ENCODE measurements at places on chromosomes 6 and 20. TPM values are rescaled to one million over a fixed set of nuclear protein-coding genes. Genes with fewer than 3 reads are reported as not detected.
A peak's percentile ranks its signal among the peaks of the same experiment; 100 is the strongest.

DNA sequence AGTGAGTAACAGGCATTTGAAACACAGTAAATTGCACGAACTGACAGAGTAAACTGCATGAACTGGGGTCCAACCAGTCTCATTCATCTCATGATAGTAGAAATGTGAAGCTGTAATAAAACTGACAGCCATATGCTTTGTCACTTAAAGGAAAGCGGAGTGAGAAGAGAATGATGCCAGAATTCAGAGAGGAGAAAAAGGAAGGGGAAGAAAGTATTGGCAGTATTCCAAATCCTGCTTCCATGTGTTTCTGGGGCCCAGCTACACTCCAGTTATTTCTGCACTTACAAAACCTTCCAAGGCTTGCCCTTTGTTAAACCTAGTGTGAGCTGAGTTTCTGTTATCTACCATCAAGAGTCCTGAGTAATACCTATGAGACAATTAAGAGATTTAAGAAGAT is 17.2 kb downstream of the SNX14 start:
- H3K4me1 ChIP-seq: peaks cover 28% of the 10 kb centered on the region
- H3K4me3 ChIP-seq: no peak overlapping the region
- H3K27ac ChIP-seq: peak overlapping the region; percentile 17
- H3K36me3 ChIP-seq: peaks cover 4% of the 10 kb centered on the region

DNA sequence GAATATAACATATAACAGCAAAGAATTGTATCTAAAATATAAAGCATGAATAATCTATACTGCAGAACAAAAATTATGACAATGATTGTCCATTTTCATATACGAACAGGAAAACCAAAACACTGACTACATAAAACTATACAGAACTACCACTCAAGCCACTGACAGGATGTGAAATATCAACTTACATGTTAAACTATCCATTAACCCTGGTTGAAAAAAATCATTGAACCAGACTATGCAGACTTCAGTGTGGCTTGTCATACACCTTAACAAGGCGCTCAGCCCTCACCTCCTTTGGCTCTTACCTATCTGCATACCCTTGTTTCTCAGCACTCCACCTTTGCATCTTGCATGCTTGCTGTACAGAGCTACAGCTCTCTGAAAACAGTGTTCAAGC is 34.9 kb downstream of the ASCC3 start:
- no peak for DNase-seq
- peaks cover 6% of the 10 kb centered on the region for H3K4me1 ChIP-seq
- H3K27me3 ChIP-seq: no peaks in the 10 kb centered on the region
- no peak overlapping the region for H3K27ac ChIP-seq
- peaks cover 10% of the 10 kb centered on the region for H3K36me3 ChIP-seq
- H3K4me3 ChIP-seq: no peak overlapping the region

GRCh38 chr6:23690453-23691049 is 435.5 kb upstream of the NRSN1 start:
- H3K4me3 ChIP-seq: no peak overlapping the region
- no peak for DNase-seq
- H3K27me3 ChIP-seq: no peaks in the 10 kb centered on the region
- H3K36me3 ChIP-seq: no peaks in the 10 kb centered on the region
- H3K4me1 ChIP-seq: no peaks in the 10 kb centered on the region
- no peak overlapping the region for H3K27ac ChIP-seq

GRCh38 chr6:3163248-3163594 is 5.9 kb upstream of the TUBB2A start:
- H3K27ac ChIP-seq: no peak overlapping the region
- peak overlapping the region; percentile 79 for H3K4me3 ChIP-seq
- peaks cover 19% of the 10 kb centered on the region for H3K4me1 ChIP-seq
- no peaks in the 10 kb centered on the region for H3K27me3 ChIP-seq
- DNase-seq: no peak

DNA sequence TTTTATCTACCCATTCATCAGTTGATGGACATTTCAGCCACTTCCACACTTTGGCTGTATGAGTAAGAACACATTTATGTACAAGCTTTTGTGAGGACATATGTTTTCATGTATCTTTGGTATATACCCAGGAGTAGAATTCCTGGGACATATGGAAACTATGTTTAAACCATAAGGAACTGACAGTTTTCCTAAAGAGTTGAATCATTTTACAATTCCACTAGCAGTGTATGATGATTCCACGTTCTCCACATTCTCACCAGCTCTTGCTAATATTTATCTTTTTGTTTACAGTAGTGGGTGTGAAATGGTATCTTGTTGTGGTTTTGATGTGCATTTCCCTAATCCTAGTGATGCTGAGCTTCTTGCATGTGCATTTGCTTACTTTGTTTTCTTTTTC is 338.1 kb downstream of the PLCB1 start:
- no peak overlapping the region for H3K4me3 ChIP-seq
- no peak for DNase-seq
- H3K27me3 ChIP-seq: no peaks in the 10 kb centered on the region
- H3K36me3 ChIP-seq: peaks cover 1% of the 10 kb centered on the region
- no peaks in the 10 kb centered on the region for H3K4me1 ChIP-seq
- no peak overlapping the region for H3K27ac ChIP-seq

DNA sequence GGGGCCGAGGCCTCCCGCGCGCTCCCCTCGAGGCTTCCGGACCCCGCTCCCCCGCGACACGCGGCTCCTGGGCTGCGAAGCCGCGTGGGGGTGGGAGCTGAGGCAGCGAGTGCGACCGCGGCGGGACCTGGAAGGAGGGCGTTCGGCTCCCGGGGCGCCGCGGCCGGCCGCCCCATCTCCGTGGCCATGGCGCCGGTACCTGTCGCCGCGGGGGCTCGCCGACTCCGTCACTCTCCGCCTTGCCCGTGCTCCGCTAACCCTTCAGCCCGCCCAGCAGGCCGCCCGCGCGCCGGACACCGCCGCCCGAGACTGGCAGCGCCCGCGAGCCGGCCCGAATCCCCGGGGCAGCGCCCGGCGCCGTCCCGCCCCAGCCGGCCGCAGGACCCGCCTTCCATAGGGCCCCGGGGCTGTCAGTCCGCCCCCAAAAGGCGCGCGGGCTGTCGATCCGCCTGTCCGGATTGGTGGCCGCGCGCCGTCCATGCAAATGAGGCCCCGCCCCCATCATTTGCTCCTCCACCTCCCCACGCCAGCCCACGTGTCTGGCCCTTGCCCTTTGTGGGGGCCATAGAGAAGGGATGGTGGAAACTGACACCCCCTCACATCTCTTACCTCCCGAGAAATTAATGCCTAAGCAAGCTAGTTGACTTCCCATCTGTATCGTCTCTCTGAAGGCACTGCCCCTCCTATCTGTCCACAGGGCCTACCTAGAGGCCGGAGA is at the start of gene FKBP5:
TSS of gene FKBP5 (minus strand) at position 311 of the 718 bp plus-strand sequence. CDS start 46,091 bp downstream, outside the sequence.
- H3K27me3 ChIP-seq: no peaks in the 10 kb centered on the region
- H3K4me3 ChIP-seq: peak within 1 kb of the TSS; percentile 81
- peak; percentile 99 for DNase-seq
- no peaks in the 10 kb centered on the region for H3K36me3 ChIP-seq
- peak within 1 kb of the TSS; percentile 45 for H3K27ac ChIP-seq

DNA sequence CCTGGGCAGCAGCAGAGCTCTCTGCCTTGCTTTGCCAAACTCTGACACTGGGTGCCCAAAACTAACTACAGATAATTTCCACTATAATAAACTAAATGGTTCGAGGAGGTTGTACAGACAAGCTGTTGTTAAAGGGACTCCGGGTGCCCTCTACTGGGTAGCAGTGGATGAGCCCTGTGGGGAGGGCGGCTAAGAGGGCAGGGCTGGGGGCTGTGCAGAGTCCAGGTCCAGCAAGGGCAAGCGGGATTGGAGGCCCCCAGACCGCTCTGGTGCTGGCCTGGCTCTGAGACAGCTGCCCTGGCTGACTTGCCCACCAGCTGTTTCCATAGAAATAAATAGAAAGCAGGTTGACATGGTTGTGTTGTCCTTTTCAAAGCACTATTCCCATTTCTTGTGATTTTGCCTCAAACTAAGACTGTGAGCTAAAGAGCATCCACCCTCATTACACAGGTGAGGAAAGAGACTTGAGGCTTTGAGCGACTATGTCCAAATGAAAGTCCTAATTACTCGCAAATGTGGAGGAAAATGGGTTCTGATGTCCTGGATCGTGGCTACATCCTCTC is 167.6 kb upstream of the CST7 start:
- H3K27ac ChIP-seq: no peak overlapping the region
- peaks cover 12% of the 10 kb centered on the region for H3K27me3 ChIP-seq
- H3K4me1 ChIP-seq: peaks cover 5% of the 10 kb centered on the region
- DNase-seq: peak; percentile 95
- H3K4me3 ChIP-seq: no peak overlapping the region

DNA sequence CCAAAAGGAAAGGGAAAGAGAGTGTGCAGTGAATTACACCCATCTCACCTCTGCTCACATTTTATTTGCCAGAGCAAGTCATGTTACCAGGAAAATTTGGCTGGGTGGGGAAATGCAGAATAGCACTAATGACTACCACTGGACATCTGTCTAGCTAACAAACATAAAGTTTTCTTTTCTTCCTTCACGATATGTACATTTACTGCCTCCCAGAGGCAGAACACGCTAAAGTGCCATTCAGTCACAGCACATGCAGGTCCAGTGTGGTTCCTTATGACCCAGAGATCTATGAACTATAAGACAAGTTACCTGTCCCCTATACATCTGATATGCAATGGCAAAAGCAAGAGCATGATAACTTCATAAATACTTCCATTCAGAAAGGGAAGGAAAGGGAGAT is 194.1 kb downstream of the OGFRL1 start:
- H3K27me3 ChIP-seq: no peaks in the 10 kb centered on the region
- H3K36me3 ChIP-seq: no peaks in the 10 kb centered on the region
- no peak overlapping the region for H3K27ac ChIP-seq
- no peak overlapping the region for H3K4me3 ChIP-seq
- H3K4me1 ChIP-seq: peaks cover 38% of the 10 kb centered on the region

DNA sequence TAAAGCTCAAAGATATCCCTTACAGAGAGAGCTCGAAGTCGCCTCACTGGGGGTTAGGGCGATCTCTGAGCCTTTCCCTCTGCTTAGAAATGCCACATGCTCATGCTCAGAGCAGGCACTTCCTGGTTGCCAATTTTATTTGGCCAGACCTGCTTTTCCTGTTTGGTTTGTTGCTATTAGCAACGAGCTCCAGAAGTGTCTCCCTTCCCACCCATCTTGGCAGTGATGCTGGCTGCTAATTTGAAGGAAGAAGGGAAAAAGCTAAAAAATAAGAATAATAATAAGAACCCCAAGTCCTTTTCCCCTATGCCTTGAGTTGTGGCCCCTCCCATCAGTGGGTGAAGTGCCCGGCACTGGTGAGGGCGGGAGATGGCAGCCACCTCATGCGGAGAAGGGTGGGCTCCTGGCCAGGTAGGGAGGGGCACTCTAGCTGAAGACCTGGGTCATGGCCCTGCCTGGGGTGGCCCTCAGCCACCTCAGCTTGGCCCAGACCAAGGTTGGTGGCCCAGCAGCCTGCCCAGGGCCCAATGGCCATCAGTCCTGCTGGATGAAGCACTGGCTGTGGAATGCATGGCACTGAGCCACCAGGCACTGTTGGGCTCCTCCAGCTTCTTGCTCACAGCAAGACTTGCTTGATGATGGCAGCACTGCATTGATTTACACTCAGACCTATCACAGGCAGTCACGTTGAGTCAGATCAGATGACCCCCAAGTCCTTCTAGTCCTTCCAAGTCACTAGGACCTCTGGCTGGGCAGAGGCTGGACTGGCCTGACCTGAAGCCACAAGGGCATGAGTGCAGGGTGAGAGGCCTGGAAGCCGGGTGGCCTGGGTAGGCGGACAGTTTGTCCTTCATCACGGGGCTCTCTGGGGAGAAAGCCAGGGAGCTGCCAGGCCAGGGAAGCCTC is 79.0 kb downstream of the SYNJ2 start:
- peaks cover 57% of the 10 kb centered on the region for H3K4me1 ChIP-seq
- H3K4me3 ChIP-seq: peak overlapping the region; percentile 17
- H3K36me3 ChIP-seq: peaks cover 73% of the 10 kb centered on the region
- peak overlapping the region; percentile 99 for H3K27ac ChIP-seq

DNA sequence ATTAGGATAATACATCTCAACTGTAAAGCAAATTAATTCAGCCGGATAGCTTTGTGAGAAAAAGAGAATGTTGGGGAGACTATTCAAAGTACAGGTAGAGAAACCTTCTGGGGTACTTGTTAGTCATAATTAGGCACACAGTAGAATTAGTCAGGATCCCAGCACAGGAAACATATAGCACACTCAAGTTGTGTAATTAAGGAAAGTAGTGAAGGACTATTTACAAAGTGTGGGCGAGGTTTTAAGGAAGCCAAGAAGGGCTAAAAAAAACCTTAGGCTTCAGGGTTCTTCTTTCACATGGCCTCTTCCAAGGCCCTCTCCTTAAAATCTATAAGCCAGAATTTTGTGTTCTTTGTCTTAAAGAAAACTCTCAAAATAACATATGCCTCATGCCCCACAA is 126.7 kb downstream of the RTN4IP1 start:
- H3K4me1 ChIP-seq: peaks cover 3% of the 10 kb centered on the region
- H3K27me3 ChIP-seq: no peaks in the 10 kb centered on the region
- H3K36me3 ChIP-seq: no peaks in the 10 kb centered on the region
- DNase-seq: no peak
- no peak overlapping the region for H3K4me3 ChIP-seq

DNA sequence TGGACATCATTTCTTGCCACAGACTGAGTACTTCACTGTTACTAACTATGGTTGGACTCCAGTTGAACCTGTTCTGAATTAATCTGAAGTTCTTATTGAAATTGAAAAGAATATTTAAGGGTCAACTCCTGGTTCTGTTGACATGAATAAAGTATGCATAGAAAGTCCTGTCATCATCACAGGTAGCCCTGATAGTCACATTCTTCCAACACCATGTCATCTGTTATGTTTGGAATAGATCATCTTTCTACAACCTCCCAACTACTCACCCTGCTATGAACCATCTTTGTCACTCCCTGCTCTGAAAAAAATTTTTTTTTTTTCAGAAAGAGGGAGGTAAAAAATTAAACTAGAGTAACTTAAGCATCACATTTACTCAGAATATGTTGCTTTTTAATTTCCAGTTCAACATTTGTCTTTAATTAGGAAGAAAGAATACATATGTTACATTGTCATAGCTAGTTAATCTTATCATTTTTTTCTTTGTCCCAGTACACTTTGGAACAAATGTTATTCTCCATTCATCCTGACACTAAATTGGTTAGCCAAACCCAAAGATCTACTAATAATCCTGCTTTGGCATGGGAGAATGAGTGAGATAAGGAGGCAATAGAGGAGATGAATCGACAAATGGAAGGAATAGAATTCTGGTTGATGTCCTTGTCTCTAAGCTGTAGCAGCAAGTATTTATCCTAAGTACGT is 775.1 kb upstream of the NRSN1 start:
- H3K36me3 ChIP-seq: no peaks in the 10 kb centered on the region
- no peak overlapping the region for H3K27ac ChIP-seq
- DNase-seq: no peak

DNA sequence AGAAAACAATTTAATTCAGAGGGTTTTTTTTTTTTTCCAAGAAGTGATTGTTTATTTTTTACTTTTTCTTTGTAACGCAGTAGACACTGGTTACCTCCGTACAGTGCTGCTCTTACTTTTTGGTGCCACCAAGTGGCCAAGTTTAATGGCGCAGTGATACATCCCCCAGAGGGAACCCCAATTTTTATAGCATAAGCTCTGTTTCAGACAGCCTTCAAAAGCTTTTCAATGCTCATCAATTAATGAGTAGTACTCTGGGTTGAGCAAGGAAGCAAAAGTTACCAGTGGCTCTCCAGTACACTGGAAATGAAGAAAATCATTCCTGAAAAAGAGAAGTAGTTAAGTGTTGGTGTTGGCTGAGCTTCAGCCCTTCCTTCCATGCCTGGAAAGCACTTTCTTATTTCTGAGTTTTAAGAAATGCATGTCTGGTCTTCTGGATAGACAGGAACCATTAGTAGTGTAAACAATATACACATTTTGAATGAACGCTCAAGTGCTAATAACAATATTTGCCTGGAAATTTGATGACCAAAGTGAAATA is 129.1 kb upstream of the SMLR1 start:
- peak; percentile 72 for DNase-seq
- peaks cover 3% of the 10 kb centered on the region for H3K27me3 ChIP-seq
- H3K4me3 ChIP-seq: no peak overlapping the region
- H3K4me1 ChIP-seq: peaks cover 21% of the 10 kb centered on the region

BCL2L1 gene
- 127 TPM for total RNA-seq

WFDC5 gene
- total RNA-seq: not detected

Data from osteoblast (primary cell).